ENCODE measurements at places on chromosomes 6 and 20.

DNA sequence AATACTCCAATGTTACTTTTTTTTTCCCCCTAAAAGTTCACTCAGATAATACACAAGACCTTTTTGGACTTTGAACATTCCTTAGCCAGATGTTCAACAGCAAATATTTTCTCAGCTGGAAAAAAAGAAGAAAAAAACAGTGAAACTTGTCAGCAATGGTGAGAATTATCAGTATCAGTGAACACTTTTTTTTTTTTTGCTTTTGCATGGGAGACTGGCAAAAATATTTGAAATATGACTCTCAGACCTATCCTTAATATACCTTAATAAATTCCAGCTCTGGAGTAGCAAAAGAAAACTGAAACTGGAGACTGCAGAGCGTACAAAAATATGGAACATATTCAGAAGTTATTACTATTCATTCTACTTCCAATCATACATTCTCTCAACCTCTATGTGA lies 92.3 kb downstream of the RFPL4B start:
- DNase-seq = no peak

- no peak for DNase-seq
Observed at GRCh38 chr20:706366-706885, 30.8 kb upstream of the SCRT2 start.

DNA sequence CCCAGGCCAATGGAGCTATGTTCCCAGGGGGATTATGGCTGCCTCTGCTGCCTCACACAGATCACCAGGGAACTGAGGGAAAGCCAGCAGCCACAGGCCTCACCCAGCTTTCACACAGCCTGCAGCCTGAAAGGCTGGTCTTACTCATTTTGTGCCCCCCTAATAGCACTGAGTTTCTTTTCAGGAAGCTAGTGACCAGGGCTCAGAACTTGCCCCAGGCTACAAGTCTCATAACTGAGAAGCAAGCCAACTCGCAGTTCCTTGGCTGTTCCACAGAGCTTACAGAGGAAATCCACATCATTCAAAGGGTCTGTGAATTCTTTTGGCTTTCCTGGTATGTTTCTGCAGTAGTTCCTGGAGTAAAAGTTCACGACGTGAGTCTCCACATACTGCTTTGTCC lies 524.8 kb upstream of the GJE1 start:
- DNase-seq = no peak

- no peak for DNase-seq
Observed at GRCh38 chr6:149227796-149228195, 89.7 kb upstream of the TAB2 start.

- DNase-seq = no peak
Observed at GRCh38 chr6:38153076-38153797, 333.7 kb downstream of the ZFAND3 start.
